Ascending aorta (tissue), 2 donors: ENCODE measurements at places on chromosomes 7 and 10.

- DNase-seq = no peak
Measured at GRCh38 chr7:105173586-105173985, 159.6 kb downstream of the KMT2E start.

DNA sequence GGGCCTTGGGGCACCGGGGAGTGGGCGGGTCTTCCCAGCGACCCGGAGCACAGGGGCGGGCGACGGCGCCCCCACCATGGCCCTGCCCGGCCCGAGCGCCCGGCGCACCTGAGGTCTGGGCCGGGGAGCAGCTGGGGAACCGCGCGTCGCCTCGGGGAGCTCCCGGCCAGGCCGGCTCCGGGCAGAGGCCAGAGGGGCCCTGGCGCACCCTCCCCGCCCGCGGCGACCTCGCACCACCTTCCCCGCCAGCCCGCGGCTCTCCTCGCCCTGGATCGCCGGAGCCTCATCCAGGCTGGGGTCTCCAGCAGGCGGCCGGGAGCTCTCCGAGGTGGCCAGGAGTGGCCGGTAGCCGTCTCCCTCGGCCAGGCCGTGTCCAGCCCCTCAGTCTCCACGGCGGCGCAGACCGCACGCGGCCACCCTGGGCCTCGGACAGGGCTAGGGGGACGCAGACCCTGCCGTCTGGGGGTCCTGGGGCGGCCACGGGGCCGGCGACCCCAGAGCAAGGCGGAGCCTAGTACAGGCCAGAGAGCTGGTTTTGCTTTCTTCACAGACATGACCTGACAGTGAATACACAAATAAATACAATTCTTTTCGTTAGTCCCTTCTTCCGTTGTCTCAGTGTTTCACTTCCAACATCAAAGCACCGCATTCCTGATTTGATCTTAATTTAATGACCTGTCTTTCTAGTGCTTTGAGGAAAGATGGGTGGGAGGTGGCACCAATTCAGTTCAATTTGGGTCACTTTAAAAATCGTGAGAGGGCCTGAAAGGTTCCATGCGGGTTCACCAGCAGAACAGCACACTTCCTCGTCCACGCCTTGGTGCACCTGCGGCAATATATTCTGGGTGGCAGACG, 356.9 kb downstream of the DNAJB6 start:
- DNase-seq = no peak

DNA sequence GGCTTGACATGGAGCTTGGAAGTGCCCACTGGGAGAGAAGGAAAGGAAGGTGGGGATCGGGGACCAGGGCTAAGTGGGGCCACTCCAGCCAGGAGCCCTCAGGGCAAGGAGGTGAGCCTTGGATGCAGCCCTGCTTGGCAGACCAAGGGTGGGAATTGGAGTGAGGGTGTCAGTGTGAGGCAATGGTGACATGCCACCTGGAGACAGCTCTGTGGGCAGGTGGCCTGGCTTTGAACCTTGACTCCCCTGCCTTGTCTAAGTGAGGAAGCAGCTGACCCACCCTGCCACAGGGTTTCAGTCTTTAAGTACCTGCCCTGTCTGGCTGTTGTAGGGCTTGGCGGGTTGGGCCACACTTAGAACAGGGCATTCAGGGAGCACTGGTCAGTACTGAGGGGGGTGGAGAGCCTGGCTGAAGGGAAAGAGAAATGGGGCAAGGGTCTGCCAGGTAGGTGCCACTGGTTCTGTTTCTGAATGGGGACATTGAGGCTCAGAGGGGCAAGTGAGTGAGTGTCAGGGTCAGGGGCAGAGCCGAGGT, 4.8 kb downstream of the RAMP3 start:
- DNase-seq = no peak

DNA sequence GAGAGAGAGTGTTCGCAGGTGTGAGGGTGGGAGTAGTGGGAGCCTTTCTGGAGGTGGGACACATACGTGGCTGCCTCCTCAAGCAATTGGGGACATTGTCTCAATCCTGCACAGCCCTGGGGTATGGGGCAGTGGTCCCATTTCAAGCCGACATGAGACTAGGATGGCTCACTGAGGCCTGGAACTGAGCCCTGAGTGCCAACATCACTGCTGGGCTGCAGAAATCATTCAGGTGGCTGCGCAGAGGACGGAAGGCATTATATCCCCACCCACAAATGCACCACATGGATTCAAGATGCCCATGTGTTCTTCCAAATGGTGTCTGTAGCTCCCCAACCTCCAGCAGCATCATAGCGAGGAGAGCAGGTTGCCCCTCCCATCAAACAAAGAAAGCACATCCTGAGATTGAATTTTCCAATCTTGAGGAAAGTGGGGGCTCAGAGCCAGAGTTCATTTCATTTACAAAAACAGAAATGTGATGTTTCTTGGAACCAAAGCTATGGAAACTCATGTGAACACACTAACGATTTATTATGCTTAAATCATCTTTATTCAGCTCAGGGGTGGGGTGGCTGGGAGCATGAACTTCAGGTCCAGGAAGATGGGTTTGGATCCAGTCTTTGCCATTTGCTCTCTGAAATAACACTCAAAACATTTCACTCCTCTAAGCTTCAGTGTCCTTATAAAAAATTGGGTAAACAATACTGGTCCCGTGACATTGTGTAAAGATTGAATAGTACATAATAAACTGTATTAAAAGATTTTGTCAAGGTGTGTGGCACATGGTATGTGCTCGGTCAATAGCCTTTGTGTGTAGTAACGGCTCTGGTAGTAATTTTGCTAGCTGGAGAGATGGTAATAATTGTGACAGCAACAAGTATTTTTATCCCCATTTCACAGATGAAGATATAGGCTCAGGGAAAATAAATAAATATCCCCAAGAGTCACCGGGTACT, 4.6 kb downstream of the SFTPA2 start:
- no peak for DNase-seq

DNA sequence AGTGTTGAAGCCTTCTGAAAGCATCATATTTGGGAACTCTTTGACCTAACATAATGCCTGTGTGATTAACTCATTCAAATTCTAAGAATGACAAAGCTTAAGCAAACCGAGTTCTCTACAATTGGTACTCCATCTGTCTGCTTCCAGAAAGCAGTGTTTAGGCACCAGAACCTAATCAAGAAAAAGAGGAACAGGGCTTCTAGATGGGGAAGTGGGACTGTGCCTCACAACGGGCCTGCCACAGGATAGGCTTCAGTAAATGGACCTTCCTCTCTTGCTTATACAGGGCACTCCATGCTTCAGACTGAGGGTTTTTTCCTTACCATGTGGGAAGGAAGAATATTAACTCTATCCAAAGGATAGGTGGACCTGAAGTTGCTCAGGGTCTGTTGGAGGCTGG, 808.1 kb downstream of the XPNPEP1 start:
- no peak for DNase-seq

DNA sequence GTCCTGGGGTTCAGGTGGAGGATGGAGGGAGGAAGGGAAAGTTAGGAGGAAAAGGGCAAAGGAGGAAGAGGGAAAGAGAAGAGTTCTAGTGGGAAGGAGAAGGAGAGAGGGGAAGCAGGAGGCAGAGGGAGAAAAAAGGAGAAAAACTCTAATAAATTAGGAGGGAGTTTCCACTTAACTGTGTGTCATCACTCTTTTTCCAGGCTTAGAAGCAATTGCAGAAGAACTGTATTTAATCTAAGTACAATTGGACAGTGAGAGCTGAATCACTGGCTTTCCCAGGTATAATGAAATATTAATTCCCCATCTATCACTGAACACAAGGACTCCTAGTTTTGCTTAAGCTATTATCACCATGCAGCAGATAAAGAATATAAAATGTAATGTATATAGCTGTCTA, 76.8 kb downstream of the CREB3L2 start:
- no peak for DNase-seq

GRCh38 chr7:150313367-150313809, 9.8 kb upstream of the LRRC61 start:
- DNase-seq = no peak
